Ecto neural progenitor cell (in vitro differentiated cells): ENCODE measurements at places on chromosomes 11 and 22.

GRCh38 chr11:58152781-58153180, 27.5 kb upstream of the OR9I1 start:
- no peak for DNase-seq

DNA sequence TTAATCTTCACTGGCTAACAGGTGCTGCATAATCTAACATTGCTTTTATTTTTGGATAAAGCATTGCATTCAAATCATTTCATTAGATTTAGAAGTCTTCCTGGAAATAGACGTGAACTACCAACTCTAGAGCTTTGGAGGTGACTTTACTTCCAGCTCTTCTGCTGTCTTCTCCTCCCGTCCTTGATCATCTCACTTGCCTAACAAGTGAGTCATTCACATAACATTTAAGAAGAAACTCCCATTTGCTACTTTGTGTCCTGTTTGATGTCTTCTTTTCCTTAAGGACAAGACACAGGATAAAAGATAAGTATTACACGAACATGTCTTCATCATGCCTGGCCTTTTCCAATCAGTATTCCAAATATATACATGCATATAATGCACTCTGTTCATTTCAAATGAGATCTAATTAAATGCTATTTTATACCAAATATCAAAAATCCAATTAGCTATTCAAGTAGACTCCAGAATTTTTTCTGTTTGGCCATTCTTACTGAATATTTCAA, 88.3 kb downstream of the BDNF start:
- no peak for DNase-seq

DNA sequence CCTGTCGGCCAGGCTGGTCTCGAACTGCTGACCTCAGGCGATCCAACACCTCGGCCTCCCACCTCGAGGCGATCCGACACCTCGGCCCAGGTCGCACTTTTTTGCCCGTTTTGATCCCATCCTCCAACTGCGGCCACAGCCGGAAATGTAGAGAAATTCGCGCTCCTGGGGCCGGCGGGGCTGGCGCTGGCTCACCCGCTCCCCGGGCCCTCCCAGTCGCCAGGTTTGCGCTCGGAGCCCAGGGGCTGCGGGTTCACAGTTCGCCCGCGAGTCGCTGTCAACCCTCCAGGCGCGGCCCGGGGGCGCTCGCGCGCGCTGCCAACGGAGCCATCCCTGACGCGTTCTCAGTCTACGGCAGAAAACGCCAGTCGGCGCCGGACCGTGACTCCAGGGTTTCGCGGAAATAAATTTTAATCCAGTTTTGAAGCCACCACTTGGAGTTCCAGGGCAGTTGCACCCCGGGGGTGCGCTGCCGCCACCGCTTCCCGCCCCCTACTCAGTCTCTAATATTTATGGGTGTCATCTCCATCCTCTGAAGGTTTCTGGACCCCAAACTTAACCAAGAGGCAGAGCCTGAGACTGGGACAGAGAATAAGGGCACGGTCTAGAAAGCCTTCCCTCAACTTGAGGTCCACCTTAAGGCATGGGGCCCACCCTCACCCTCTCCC, 1.5 kb upstream of the KLHDC7B start:
- peak; percentile 91 for DNase-seq

GRCh38 chr11:2539371-2540222, 94.8 kb downstream of the KCNQ1 start:
- DNase-seq, result no peak

- no peak for DNase-seq
Observed at GRCh38 chr22:42069801-42070516, 653 bp downstream of the NAGA start.
